ENCODE measurements at places on chromosomes 6 and 20. TPM values are rescaled to one million over a fixed set of nuclear protein-coding genes. Genes with fewer than 3 reads are reported as not detected.

- no peaks in the 10 kb centered on the region for H3K36me3 ChIP-seq
- no peaks in the 10 kb centered on the region for H3K27me3 ChIP-seq
- H3K27ac ChIP-seq = no peak overlapping the region
- DNase-seq = no peak
- H3K4me1 ChIP-seq = no peaks in the 10 kb centered on the region
Observed at GRCh38 chr6:1747003-1747402, 137.3 kb downstream of the FOXC1 start.

DNA sequence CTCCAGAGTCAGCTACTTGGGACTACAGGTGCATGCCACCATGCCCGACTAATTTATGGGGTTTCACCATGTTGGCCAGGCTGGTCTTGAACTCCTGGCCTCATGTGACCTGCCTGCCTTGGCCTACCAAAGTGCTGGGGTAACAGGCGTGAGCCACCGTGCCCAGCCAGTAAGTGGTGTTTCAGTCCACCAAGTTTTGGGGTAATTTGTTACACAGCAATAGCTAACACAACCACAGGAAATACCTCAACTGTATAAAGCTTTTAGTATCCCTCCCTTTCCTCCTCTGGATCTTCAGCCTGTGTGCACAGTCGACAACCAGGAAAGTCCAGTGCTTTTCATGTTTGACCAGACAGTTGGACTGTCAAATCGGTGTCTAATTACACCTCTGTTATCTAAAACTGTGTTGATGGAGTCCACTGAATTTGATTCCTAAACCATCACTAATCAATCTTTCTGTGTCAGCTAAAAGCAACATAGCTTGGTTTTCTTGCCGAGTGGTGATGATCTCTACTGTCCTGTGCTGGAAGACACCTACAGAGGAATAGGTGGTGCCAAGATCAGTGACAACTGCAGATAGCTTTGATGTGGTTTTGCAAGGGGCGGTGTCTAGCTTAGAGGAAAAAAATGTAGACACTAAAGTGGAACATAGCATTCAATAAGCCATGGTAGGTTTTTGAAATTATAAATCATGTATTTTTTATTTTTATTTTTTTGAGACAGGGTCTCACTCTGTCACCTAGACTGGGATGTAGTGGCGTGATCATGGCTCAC lies 22.2 kb upstream of the ZBTB2 start:
- no peaks in the 10 kb centered on the region for H3K4me1 ChIP-seq
- peaks cover 76% of the 10 kb centered on the region for H3K36me3 ChIP-seq
- H3K4me3 ChIP-seq = no peak overlapping the region
- H3K27me3 ChIP-seq = no peaks in the 10 kb centered on the region

The ULBP2 gene
- total RNA-seq = 3.3 TPM

The POPDC3 gene
- total RNA-seq = 0.41 TPM

- no peaks in the 10 kb centered on the region for H3K4me1 ChIP-seq
- H3K27me3 ChIP-seq = no peaks in the 10 kb centered on the region
- no peak overlapping the region for H3K27ac ChIP-seq
- no peak for DNase-seq
- no peak overlapping the region for H3K4me3 ChIP-seq
Observed at GRCh38 chr20:62511300-62511914, 35.6 kb upstream of the GATA5 start.

The NR2E1 gene
- not detected for total RNA-seq

GRCh38 chr20:12156252-12156651 lies 238.6 kb downstream of the BTBD3 start:
- no peak overlapping the region for H3K4me3 ChIP-seq
- no peak for DNase-seq
- no peaks in the 10 kb centered on the region for H3K4me1 ChIP-seq
- no peak overlapping the region for H3K27ac ChIP-seq
- no peaks in the 10 kb centered on the region for H3K27me3 ChIP-seq
